Nasal cavity respiratory epithelium epithelial cell of viscerocranial mucosa (primary cell): ENCODE measurements at places on chromosomes 3 and 15. TPM values are rescaled to one million over a fixed set of nuclear protein-coding genes. Genes with fewer than 3 reads are reported as not detected.

Gene ARHGAP11A
- total RNA-seq: 2.1 and 2.3 TPM in 2 replicates

Gene SPATA16
- total RNA-seq: not detected in 2 replicates

Gene STAC
- total RNA-seq: 1.7 and 1.9 TPM in 2 replicates

Gene CIDEC
- total RNA-seq: not detected in 2 replicates

Gene AADAC
- total RNA-seq: 0.14 TPM in 1 of 2 replicates, not detected in the other
